ENCODE measurements at places on chromosomes 5 and 9.

DNA sequence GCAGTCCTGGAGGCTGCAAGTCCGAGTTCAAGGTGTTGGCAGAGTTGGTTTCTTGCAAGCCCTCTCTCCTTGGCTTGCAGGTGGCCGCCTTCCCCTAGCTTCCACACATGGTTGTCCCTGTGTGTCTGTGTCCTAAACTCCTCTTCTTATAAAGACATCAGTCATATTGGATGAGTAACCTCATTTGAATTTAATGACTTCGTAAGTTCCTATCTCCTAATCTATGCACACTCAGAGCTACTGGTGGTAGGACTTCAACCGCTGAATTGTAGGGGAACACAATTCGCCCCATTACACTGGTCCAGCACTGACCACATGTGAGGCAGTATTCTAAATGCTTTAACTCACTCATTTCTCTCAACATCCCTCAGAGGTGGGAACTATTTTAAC is 25.9 kb upstream of the ADAMTS2 start:
- no peak for DNase-seq

- DNase-seq, result peak; percentile 49
Observed at GRCh38 chr9:130235558-130236435, 29.8 kb upstream of the HMCN2 start.

DNA sequence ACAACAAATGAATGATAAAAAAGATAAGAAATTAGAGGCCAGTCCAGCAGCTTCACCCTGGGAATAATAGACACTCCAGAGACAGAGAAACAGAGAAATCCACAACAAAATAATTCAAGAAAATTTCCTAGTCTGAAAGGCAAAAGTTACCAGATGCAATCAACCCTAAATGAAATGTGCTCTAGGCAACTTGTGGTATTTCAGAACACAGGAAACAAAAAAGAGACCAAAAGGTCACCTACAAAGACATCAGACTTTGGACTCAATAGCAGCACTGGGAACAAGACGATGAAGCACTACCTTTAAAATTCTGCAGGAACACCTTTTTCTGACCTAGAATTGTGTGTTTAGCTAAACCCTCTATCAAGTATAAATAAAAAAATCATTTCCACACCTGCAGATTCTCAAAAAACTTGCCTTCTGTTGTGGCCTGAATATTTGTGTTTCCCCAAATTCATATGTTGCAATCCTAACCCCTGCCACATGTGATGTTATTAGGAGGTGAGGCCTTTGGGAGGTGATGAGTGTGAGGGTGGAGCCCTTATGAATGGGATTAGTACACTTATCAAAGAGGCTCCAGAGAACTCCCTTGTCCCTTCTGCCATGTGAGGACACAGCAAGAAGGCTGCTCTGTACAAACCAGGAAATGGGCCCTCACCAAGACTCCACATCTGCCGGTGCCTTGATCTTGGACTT is 5.9 kb upstream of the MAPK9 start:
- no peak for DNase-seq

GRCh38 chr5:159304961-159305595 is 25.2 kb downstream of the IL12B start:
- no peak for DNase-seq

DNA sequence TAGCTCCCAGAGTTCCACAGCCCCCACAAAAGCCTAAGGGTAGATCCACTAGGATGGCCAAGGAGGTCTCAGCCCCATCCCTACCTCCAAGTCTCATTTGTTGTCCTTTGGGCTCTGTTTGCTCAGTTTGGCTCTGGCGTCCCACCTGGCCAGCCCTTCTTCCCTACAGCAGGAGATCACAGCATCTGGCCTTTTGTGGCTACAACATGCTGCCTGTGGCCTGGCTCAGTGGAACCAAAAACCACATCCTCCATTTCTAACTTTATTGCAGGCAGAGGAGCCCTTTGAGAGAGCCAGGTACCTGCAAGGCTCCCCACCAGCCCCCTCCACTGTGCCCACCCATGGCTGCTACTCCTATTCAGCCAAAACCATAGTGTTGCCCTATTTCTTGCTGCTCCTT is 11.4 kb downstream of the JADE2 start:
- DNase-seq, result no peak

GRCh38 chr5:177307544-177308363 is 3.9 kb downstream of the MXD3 start:
- no peak for DNase-seq

GRCh38 chr9:116899337-116900006 is 212.4 kb downstream of the TRIM32 start:
- DNase-seq, result no peak

GRCh38 chr5:135489466-135490244 is 37.5 kb upstream of the TIFAB start:
- DNase-seq, result no peak

DNA sequence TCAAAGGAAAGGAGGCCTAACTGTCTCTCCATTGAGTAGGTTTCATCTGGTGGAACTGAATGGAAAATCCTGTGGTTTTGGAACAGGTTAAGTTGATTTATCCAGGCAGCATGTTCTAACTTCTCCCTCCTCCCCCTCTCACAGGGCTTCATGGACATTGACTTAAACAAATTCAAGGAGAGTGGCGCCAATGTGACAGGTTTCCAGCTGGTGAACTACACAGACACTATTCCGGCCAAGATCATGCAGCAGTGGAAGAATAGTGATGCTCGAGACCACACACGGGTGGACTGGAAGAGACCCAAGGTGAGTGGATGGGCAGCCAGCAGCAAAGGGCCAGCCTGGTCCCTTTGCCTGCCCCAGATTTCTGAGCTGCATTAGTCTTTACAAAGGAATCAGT is 183.9 kb downstream of the GRIA1 start:
- DNase-seq, result no peak

- DNase-seq, result no peak
Observed at GRCh38 chr5:62268234-62268633, 37.8 kb upstream of the KIF2A start.

GRCh38 chr5:32202394-32202793 is 28.3 kb upstream of the GOLPH3 start:
- DNase-seq, result no peak

- no peak for DNase-seq
Observed at GRCh38 chr5:120769312-120769872, 305.3 kb downstream of the PRR16 start.

- DNase-seq, result no peak
Observed at GRCh38 chr5:73382401-73382740, 66.2 kb downstream of the FOXD1 start.

DNA sequence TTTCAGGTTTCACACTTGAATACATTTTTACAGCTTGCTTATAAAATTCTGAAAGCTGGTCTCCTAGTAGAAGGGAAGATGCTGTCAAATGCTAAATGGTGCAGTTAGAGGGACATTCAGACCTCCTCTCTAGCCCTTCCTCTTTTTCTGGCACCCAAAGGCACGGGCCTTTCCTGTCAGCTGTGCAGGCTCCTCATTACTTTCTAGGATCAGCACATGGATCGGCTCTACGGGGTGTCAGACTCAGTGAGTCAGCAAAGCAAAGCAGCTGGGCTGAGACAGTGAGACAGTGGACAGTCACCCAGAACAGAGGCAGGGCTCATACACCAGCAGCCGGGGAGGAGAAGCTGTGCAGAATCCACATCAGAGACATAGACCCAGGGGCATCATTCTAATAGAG is 80.0 kb upstream of the TNC start:
- DNase-seq, result no peak

- DNase-seq, result no peak
Observed at GRCh38 chr9:129490583-129491486, 130.1 kb downstream of the C9orf50 start.

GRCh38 chr5:139561655-139562451 is 714 bp downstream of the UBE2D2 start:
- no peak for DNase-seq

DNA sequence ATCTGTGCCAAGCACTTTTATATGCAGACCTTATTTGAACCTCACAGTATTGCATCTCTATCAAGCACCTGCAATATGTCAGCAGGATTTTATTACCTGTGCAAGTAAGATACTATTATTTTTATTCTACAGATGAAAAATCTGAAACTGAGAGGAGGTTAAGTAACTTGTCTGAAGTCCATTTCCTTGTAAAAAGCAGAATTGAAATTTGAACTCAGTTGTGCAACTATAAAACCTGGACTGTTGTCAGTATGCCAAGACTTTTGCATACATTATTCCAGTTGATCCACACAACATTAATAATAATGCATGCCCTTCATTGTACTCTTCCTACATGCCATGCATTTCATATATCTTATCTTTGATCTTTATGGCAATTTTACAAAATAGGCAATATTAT is 82.2 kb upstream of the BRINP1 start:
- DNase-seq, result no peak

DNA sequence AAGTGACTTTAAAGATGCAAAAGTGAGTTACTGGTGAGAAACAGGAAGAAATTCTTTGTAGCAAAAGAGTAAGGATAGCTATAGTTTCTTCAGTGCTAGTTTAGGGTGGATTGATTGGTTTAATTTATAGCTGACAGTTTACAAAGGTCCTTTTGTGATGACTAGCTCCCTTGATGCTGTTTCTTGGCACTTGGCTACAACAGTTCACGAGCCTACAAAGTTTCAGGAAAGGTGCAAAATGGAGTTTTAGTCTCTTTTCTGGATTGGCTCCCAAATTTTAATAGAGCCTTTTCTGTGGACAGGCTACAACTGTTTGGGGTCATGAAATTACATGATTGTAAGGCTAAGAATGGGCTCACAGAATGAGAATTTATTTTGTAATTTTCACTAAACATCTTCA is 40.9 kb upstream of the BNIP1 start:
- no peak for DNase-seq

GRCh38 chr5:62299101-62299500 is 6.9 kb upstream of the KIF2A start:
- no peak for DNase-seq

GRCh38 chr5:138035605-138036537 is 3.0 kb upstream of the FAM13B start:
- DNase-seq, result peak; percentile 28

GRCh38 chr9:29928072-29928471 is 2354.8 kb upstream of the C9orf72 start:
- DNase-seq, result no peak

GRCh38 chr5:3226196-3226920 is 369.3 kb upstream of the IRX1 start:
- DNase-seq, result no peak

- DNase-seq, result no peak
Observed at GRCh38 chr5:117701062-117701461, 1126.4 kb upstream of the SEMA6A start.

GRCh38 chr5:370959-371810 is 49.7 kb downstream of the AHRR start:
- DNase-seq, result no peak

- no peak for DNase-seq
Observed at GRCh38 chr5:24598956-24599355, 45.8 kb downstream of the CDH10 start.

- no peak for DNase-seq
Observed at GRCh38 chr9:95268681-95269080, 48.8 kb downstream of the FANCC start.

DNA sequence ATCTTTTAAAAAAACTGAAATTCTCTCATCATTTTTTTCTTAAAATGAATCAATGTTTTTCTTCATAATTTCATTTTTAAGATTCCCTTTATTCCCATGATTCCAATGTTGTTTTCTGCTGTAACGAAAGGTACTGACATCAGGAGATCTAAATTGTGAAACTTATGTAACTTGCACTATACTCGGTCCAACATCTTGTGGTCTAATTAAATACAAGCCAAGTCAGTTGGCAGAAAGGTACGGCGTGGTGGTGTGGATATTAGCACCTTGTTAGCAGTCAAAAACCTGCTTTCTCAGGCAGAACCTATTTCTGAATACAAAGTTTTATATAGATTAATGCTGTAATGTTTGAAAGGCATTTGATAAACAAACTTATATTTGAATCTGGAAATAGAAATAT is 20.1 kb downstream of the RORB start:
- DNase-seq, result no peak

DNA sequence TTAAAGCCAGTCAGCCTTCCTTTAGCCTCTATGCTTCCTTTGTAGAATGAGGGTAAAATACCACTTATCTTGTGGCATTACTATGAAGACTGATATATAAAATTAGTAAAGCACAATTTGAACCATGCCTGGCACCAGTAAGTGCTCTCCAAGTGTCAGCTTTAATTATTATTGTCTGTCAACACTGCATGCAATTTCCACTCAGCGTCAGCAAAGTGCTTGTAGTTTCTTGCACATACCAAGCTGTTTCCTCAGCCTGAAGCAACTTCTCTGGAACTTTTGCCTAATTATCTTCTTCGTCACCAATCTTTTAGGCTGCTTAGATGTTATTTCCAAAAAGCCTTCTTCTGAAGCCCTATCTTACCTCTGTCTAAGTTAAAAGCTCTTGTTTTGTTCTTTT is 177.3 kb downstream of the CDC42SE2 start:
- no peak for DNase-seq

DNA sequence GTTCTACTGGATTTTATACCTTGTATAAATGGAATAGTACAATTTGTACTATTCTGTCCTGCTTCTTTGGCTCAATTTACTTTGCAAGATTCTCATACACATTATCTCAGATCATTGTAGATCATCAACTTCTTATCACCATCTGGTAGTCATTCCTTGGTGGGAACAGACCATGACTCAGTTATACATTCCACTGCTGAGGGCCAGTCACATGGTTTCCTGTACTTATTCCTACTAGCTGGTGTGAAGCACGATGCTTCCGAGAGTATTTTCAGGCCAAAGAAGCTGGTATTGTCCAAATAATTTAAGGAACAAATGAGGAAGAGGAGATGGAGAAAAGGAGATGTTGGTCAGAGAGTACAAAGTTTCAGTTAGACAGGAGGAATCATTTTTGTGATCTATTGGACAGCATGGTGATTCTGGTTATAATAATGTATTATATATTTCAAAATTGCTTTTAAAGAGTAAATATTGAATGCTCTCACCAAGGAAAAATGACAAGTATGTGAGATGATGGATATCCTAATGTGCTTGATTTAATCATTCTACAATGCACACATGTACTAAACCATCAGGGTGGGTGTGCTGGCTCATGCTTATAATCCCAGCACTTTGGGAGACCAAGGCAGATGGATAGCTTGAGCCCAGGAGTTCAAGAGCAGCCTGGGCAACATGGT is 124.1 kb downstream of the SYK start:
- no peak for DNase-seq

DNA sequence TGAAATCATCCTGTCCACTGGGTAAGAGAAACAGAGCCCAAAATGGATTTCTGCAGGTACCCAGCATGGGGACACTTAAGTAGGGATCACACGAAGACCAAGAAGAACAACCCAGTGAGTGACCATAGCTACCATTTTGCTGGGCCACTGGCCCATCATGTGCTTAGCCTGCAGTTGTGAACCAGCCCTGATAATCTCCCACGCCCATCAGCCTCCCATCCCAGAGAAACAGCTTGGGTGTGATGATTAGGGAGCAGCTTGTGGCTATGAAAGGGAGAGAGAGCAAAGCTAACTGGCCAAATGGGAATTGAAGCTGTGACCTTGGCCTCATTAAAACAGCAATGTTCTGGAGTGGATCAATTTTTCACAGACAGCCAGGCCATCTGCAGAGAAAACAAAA is 138.5 kb downstream of the SLC24A2 start:
- no peak for DNase-seq

- DNase-seq, result no peak
Observed at GRCh38 chr9:119224431-119224830, 144.8 kb downstream of the BRINP1 start.
